ENCODE measurements at places on chromosomes 3 and 15.

DNA sequence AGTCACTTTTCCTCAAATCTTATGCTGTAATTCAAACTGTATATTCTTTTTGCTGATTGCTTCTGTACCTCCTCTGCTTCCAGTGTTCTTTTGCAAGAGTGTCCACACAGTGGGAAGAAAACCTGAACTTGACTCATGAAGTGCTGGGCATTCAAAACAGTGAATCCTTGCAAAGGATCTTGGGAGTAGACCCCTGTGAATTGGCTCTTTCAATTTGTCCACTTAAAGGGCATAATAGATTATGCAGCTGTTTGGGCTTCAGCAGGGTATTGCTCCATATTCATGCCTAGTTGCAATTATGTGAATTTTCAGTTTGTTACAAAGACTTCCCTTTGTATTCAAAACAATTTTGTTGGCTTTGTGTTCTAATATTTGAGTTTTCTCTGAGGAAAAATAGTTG is 11.4 kb downstream of the ZFAND6 start:
- no peak for DNase-seq

- DNase-seq: peak; percentile 73
Observed at GRCh38 chr3:49723296-49723627, 489 bp downstream of the GMPPB start.

GRCh38 chr15:64950888-64951287 is 38.8 kb downstream of the SPG21 start:
- no peak for DNase-seq

DNA sequence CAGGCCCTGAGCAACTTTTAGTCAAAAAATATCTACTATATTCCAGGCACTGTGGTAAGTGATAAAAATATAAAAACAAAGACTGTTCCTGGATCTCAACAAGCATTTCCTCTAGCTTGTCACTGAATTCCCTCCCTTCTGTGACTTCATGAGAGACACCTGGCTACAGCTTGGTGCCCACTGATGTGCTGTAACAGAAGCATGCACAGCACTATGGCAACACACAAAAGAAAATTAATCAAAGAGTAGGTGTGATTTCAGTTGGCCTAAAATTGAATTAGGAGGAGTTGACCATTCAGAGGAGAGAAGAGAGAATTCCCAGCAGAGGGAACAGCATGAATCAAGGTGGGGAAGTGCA is 158.9 kb upstream of the LPP start:
- no peak for DNase-seq

DNA sequence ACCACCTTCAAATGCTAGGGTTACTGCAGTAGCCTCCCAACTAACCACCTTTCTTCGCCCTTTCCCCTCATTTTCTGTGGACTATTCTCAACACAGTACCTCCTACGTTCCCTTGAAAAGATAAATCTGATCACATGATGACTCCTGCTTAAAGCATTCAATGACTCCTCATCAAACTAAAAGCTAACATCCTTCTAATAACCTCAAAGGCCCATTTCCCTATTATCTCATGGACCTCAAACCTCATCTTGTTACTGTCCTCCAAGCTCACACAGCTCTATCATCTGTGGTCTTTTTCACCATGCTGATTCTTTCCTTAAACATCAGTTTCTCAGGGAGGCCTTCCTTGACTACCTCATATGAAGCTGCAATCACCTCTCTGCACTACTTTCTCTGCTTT is 29.6 kb downstream of the GADL1 start:
- DNase-seq: no peak

DNA sequence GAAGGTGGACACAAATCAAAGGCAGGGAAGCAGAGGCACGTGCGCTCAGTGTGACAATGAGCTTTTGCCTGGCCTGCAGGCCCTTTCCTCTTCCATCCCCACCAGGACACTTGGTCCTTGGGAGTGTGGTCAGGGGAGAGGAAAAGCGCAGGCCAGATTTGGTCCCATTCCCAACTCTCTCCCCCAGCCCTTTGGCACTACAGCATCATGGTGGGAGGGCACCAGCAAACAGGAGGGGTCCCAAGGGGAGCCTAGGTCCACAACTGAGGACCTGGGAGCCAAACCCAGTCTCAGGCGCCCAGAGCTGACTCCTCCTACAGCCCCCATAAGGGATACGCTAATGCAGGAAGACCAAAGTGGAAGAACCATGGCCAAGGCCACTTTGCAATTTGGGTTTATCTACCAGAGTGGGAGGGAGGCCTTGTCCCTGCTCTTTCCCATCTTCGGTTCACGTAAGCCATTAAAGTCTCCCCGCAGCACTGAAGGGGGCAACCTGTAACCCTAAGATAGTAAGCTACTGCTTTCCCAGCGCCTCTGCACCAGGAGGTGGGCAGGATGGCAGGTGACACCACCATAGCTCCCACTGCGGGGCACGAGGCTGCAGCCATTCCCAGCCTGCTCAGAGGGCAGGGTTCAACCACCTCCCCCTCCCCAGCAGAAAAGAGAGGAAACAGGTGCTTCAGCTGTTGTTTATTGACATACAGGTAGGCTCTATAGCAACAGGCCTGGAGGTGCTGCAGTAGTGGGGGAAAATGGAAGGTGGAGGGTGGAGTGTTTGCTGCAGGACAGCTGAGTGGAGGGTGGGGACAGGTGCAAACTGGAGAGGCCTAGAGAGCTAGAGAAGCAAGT is 993 bp upstream of the GRAMD2A start:
- no peak for DNase-seq

GRCh38 chr3:18527691-18528090 is 102.6 kb upstream of the SATB1 start:
- no peak for DNase-seq

DNA sequence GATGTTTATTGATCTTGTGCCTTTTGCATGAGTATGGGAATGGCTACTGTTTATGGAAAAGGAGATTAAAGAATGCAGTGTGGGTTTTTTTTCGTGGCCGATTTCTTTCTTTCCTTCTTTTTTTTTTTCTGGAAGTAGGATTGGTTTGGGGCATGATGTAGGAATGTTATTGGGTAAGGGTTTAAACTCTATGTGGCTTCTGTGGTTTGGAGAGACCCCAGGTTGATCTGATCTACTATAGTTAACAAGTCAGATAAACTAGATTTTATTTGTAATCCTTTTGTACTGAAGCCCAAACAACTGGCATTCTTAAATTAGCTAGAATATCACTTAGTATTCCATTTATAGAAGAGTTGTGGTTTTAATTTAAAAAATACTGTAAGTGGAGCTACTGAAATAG is 304.8 kb downstream of the LPP start:
- no peak for DNase-seq

Data from GM13977 (cell line).